ENCODE measurements at places on chromosomes 6 and 20. TPM values are rescaled to one million over a fixed set of nuclear protein-coding genes. Genes with fewer than 3 reads are reported as not detected.

The BTNL2 gene
- total RNA-seq, result not detected

The HLA-DQB2 gene
- not detected for total RNA-seq

The PLG gene
- not detected for total RNA-seq

The TJAP1 gene
- 10.7 TPM for total RNA-seq

The FAM209B gene
- not detected for total RNA-seq

The ESR1 gene
- total RNA-seq, result 3.9 TPM

The RIPPLY2 gene
- not detected for total RNA-seq

The CDH22 gene
- total RNA-seq, result not detected

The ME1 gene
- total RNA-seq, result 8.3 TPM

The MAP7 gene
- total RNA-seq, result 0.99 TPM

The TGIF2 gene
- total RNA-seq, result 3.8 TPM

The MDFI gene
- 0.19 TPM for total RNA-seq

The PSMB8 gene
- 65.9 TPM for total RNA-seq

The ZBTB46 gene
- total RNA-seq, result 3.3 TPM

The WASF1 gene
- total RNA-seq, result 2.5 TPM

The SLC17A1 gene
- total RNA-seq, result not detected

The MAP3K7 gene
- 26.7 TPM for total RNA-seq

The BANF2 gene
- total RNA-seq, result not detected

The PROCR gene
- 125 TPM for total RNA-seq

The FOXC1 gene
- 36.5 TPM for total RNA-seq

The GTF2H4 gene
- total RNA-seq, result 8.0 TPM

The TOX2 gene
- 0.25 TPM for total RNA-seq
